ENCODE measurements at places on chromosomes 4 and X. TPM values are rescaled to one million over a fixed set of nuclear protein-coding genes. Genes with fewer than 3 reads are reported as not detected.
A peak's percentile ranks its signal among the peaks of the same experiment; 100 is the strongest.

GRCh38 chr4:166257891-166258290, 384.9 kb downstream of the TLL1 start:
- no peak for DNase-seq

Gene TSC22D3
- total RNA-seq, result 10.5 TPM

Gene DACH2
- not detected for total RNA-seq

GRCh38 chr4:181599134-181599533, 644.1 kb upstream of the TENM3 start:
- no peak for DNase-seq

GRCh38 chrX:30939928-30940327, 50.9 kb upstream of the TAB3 start:
- no peak for DNase-seq

DNA sequence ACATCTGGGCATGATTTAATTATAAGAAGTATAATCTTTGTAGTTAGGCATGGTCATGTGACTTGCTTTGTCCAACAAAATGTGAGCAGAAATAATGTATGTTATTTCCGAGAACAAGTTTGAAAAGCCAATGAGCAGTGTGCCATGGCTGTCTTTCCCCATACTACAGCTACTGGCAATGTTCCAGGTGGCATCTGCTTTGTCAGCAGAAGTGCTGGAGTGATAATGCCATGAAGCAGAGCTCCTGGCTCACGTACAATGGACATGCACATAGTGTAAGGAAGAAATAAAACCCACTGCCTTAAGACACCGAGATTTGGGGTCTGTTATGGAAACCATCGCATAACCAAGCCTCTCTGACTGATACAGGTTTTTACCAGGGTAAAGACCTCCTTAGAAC, 212.6 kb upstream of the RASGEF1B start:
- no peak for DNase-seq

GRCh38 chr4:98747393-98748091, 89.1 kb upstream of the TSPAN5 start:
- DNase-seq, result no peak

- no peak for DNase-seq
Observed at GRCh38 chr4:152107736-152108500, 347.1 kb upstream of the GATB start.

DNA sequence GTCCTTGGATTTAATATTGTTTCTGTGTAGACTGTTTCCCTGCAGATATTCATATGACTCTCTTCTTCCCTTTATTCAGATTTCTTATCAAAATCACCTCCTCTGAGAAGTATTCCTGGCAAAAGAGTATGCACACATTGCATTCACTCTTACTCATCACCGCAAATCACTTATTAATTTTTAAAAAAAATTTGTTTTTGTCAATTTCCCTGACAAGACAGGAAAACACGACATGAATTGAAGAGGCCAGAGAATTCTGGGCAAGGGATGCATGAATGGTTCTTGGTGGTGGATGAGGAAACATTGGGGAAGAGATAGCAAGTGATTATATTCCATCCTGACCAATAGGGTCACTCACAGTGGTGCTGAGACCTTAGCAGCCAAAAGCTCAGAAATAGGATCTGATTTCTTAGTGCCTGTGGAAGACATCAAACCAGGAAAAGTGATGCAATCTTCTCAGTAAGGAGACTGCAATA, 522.5 kb upstream of the AGA start:
- no peak for DNase-seq

Gene APLN
- not detected for total RNA-seq

DNA sequence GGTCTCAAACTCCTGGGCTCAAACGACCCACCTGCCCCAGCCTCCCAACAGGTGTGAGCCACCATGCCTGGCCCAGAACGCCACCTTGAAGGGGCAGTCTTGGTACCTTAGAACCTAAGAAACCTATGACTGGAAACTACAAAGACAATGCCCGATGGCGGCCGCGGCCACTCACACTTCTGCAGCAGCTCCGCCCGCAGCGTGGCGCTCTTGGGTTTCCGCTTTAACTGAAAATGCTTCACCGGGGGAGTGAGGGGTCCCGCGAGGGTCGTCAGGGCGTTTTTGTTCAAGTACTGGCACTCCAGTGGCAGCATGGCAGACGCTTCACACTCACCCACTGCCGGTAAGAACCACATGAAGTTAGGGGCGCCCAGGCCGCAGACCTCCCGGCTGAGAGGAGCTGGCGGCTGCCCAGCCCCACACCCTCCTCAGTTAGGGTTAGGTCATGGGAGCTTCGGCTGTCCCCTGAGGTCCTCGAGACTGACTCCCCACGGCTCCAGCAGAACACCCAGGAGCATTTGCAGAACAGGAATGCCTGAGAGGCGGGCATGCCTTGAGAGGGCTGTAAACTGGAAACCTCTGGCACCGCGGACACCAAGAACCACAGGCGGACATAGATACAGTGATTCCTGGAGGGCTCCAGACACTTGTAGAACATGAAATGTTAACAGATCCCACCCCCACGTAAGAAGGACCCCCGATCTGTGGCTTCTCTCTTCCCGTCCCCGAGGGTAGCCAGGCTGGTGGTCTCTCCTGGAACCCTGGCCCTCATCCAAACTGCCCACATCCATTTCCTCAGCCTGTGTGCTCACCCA, 19.0 kb downstream of the NELFA start:
- DNase-seq, result peak; percentile 30

GRCh38 chrX:108309144-108309543, 129.1 kb downstream of the COL4A6 start:
- no peak for DNase-seq

- DNase-seq, result no peak
Observed at GRCh38 chr4:145189981-145190380, 9.6 kb upstream of the OTUD4 start.

Gene MAGEB2
- total RNA-seq, result not detected

- no peak for DNase-seq
Observed at GRCh38 chrX:125673758-125674157, 354.1 kb downstream of the TEX13C start.

Gene MAML3
- total RNA-seq, result 3.2 TPM

Gene WNK3
- total RNA-seq, result 11.9 TPM

GRCh38 chr4:122305853-122306252, 73.0 kb upstream of the ADAD1 start:
- DNase-seq, result no peak

DNA sequence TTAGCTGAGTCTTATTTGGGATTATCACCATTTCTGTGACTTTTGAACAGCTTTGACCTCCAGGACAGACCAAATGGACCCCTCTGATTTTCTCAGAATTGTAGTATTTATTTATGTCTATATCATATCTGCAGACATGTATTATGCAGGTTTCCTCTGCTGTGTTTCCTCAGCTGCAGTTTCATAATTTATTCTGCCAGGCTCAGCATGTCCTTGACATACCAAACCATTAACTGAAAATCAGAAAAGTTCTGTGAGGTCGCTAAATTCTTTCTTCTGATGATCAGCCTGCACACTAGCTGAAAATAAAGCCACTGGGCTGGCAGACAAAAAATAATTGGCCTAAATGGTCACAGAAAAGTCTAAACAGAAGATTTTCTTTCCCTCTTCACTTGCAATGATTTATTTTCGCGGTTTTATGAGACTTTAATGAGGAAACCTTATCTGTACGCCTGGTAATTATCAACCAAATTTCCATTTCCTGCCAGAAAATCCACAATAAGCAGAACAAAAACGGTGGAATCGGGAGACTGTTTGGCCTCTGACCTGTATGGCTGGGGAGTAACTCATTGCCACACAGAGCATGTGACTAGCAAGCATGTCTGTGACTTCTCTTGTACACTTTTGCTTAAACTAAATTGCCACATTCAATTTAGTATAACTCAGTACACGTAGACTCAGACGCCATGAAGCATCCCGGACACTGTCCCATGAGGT, 150.9 kb downstream of the ENPP6 start:
- DNase-seq, result no peak

Gene OTUD6A
- not detected for total RNA-seq

Gene RP2
- 10.5 TPM for total RNA-seq

DNA sequence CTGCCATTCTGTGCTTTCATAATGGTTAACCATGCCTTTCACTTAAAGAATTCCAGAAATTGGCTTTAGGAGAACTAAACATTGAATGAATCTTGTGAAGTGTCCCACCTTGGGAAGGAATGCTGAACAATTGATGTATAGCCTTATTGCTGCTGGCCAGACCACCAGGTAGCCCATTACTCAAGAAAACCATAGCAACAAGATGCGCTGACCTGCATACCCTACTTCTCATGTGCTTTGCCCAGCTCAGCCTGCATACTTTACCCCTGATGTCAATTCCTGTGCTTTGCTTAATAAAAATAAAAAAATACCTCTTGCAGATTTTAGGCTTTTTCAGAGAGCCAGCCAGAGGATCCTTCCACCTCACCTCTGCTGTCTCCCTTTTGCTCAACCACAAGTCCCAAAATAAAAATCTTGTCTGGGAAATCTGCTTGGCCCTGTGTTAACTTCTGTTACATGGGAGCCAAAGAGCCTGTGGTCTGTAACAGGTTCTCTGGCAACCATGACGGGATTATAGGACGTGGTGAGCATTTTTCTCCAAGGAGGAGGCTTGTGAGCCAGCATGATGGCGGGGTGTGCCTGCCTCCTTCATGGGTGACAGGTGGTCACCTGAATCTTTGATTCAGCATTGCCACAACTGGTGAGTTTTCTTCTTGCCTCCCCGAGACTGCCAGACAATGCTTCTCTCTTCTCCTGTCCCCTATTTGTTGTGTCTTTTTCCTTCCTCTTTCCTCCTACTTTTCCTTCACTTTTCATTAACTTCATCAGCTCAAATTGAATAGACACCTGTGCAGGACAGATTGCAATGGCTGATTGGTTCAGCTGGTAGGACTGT, 106.8 kb downstream of the ARSJ start:
- no peak for DNase-seq

- no peak for DNase-seq
Observed at GRCh38 chr4:146762016-146762415, 123.3 kb downstream of the POU4F2 start.

- DNase-seq, result no peak
Observed at GRCh38 chr4:106273831-106274230, 42.2 kb downstream of the TBCK start.

Gene PABPC4L
- 0.65 TPM for total RNA-seq

DNA sequence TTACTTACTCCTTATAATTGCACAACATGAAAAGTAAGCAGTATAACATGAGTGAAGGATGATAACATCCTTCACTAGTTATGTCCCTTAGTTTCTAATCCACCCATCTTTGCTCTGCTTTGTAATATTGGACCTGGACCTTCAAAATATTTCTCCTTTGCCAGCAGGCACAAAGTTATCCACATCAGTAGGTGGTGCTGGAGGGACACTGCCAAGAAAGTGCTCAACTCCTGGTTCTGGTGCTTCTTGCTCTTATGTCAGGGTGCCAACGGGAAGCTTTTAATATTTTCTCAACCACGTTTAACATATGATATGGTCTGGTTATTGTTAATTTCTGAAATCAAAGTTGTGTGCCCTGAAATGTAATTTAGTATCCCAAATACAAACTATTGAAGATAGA, 49.1 kb downstream of the TMEM165 start:
- DNase-seq, result no peak

GRCh38 chrX:3962511-3963311, 249.3 kb upstream of the PRKX start:
- DNase-seq, result no peak

All from liver (tissue), 10 donors.